ENCODE measurements at places on chromosomes 12 and 14. TPM values are rescaled to one million over a fixed set of nuclear protein-coding genes. Genes with fewer than 3 reads are reported as not detected.

DNA sequence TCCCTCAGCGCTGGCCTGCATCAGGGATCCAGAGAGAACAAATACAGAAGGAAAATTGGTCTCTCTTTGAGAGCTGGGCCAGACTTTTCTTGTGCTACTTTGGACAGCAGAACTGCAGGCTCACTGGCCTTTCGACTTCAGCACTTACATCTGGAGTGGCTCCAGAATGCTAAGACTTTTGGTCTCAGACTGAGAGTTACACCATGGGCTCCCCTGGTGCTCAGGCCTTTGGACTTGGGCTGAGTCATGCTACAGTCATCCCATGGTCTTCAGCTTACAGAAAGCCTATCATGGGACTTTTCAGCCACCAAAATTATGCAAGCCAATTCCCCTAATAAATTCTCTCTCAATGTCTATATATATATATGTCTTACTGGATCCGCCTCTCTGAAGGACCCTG, 9.0 kb upstream of the CD163 start:
- H3K36me3 ChIP-seq = no peaks in the 10 kb centered on the region
- no peak overlapping the region for H3K4me3 ChIP-seq
- H3K27ac ChIP-seq = no peak overlapping the region
- no peak for DNase-seq
- H3K27me3 ChIP-seq = peaks cover 14% of the 10 kb centered on the region
- H3K4me1 ChIP-seq = no peaks in the 10 kb centered on the region

The SMAGP gene
- total RNA-seq = 4.3 TPM

The IRF2BPL gene
- total RNA-seq = 35.6 TPM

The TOGARAM1 gene
- total RNA-seq = 9.5 TPM
